Stimulated activated CD8-positive, alpha-beta memory T cell treated with anti-CD3 and anti-CD28 coated beads, Interleukin-4, amount 100 ng/mL, for 48 hours (primary cell): ENCODE measurements at places on chromosomes 7 and 10.

DNA sequence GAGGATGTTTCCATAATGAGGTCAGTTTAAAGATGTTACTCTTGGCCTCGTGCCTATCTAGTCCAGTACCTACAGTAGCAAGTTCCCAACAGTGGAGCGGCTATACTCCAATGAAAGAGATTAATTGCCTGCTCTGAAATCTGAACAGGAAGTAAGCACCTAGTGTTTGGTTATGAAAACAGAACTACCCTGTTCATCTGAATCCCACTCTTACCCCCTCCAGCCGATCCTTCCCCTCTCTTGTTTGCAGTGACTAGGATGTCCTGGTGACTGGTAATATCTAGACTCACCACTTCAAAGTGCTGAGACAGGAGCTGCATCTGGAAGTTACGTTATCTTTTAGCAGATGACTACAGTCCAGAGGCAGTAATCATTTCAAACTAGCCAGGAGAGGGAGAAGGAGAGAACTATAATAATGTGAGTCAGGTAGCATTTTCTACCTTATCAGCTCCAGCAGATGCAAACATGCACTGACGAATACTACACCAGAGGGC lies 666.7 kb upstream of the NRP1 start:
- DNase-seq = no peak

DNA sequence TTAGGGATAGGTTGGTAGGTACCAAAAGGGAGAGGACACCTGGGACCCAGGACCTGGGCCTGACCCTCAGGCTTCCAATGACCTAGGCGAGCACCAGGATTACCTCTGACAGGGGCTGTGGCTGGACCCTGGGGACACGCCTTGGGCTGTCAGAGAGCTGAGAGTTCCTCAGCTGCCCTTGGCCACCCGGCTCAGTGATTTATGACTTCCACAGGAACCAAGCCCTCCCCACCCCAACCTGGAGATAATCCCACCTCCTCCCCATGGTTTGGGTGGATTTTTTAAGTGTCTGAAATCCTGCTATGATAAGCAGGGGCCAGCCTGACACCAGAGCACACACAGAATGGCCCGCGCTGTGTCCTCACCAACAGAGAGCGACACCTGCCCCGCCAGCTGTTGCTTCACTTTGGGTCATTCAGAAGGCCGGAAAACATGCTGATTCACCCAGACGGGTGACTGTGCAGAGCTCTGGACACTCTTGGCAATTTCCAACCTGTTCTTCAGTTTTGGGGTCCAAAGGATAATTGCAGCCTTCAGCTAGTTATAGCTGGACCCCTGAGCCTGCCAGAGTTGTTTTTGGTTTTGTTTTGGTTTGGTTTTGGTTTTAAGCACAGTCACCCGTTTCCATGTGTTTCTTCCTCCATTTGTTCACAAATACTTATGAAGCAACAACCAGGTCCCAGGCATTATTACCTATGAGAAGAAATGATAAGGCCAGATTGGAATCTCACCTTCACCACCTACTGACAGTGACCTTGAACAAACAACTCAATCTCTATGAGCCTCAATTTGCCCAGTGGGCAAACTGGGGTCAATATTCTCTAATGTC lies 78.2 kb downstream of the RAB11FIP2 start:
- no peak for DNase-seq

DNA sequence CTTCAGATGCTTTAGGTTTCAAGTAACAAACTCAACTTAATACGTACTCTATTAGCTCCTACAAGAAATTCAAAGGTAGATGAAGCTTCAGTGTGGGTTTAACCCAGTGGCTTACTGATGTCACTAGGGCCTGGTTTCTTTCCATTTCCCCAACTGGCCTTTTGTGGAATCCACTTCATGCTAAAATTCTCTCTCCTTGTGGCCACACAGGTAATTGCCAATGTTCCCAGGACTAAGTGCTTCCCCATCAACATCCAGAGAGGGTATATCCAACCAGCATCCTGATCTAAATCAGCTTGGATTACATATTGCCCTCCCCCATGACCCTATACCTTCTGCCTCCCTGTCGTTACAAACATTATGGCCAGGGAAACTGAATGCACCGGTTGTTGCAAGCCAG lies 10.7 kb downstream of the FBXL13 start:
- DNase-seq = no peak

GRCh38 chr10:51083356-51083853 lies 9.1 kb downstream of the PRKG1 start:
- no peak for DNase-seq

GRCh38 chr10:49762566-49762877 lies 399 bp upstream of the OGDHL start:
- no peak for DNase-seq

GRCh38 chr10:422241-422640 lies 267.2 kb downstream of the DIP2C start:
- no peak for DNase-seq

DNA sequence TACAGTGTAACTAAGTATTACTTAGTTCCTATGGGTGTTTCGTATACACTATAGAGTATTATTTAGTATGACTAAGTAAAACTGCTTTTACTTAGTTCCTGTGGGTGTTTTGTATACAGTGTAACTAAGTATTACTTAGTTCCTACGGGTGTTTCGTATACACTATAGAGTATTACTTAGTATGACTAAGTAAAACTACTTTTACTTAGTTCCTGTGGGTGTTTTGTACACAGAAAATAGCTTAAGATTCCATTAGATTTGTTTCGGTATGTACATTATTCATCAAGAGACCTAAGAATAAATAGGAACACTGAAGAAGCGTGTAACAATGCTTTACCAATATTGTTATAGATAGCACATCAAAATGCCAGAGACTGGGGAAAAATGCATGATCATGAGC lies 25.0 kb downstream of the IGF2BP3 start:
- DNase-seq = no peak

- DNase-seq = no peak
Observed at GRCh38 chr7:20238754-20239324, 21.7 kb upstream of the MACC1 start.

GRCh38 chr7:83001362-83002040 lies 161.2 kb downstream of the PCLO start:
- no peak for DNase-seq

DNA sequence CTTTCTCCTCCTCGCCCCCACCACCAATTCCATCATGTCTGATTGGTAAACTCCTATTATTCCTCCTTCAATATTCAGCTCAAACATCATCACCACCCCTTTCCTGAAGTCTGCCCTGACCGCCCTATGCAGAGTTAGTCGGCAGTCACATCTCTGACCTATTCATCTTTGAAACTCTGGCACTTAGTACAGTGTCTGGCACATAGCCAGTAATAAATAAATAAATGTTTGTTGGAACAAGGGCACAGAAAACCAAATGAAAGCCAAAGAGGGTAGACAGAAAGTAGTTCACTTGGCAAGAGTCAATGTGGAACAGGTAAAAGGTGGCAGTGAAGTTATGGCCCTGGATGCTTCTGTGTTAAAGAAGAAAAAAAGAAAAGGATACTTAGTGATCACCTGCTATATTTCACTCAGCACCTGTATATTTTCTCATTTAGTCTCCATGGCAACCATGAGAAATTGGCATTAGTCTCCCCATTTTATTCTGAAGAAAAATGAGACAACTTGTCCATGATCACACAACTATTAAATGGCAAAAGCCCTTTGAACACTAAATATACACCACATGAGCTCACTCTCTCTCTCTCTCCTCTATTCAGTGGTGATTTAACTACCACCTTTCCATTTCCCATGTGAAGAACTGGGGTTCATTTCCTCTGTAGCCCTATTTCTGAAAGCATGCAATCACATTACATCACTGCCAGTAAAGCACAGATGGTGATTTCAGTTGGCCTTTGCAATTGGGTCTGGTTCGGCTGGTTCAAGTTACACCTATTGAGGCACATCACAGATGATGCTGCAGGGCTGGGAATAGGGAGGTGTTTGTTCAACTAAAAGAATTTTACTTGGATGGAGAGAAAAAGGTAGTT lies 25.3 kb downstream of the CHCHD3 start:
- DNase-seq = no peak

- DNase-seq = no peak
Observed at GRCh38 chr7:157032644-157033482, 22.4 kb upstream of the MNX1 start.

DNA sequence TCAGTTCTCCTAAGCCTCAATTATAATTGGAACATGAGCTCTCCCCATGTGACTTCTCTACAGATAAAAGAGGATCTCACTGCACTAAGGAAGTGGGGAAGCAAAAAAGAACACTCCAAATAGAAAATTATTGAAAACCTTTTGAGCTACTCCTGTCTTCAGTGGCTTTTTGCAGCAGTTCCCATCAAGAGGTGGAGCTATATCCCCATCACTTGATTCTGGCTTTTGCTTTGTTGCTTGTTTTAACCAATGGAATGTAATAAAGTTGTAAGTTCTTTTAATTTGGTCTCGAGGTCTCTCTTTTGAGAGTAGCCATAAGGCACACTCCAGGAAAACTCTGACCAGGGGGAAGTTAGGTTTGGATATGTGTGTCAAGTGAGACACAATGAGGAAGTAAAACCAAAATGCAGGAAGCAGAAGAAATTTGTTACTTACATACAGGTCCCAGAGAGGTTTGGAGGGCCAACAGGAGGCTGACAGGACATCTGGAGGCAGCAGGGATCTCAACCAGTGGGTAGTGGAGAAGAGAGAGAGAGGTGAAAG lies 569.4 kb downstream of the HTR7 start:
- no peak for DNase-seq

- no peak for DNase-seq
Observed at GRCh38 chr10:35503578-35503977, 101.6 kb upstream of the GJD4 start.

- no peak for DNase-seq
Observed at GRCh38 chr7:37781156-37781555, 67.2 kb upstream of the NME8 start.

DNA sequence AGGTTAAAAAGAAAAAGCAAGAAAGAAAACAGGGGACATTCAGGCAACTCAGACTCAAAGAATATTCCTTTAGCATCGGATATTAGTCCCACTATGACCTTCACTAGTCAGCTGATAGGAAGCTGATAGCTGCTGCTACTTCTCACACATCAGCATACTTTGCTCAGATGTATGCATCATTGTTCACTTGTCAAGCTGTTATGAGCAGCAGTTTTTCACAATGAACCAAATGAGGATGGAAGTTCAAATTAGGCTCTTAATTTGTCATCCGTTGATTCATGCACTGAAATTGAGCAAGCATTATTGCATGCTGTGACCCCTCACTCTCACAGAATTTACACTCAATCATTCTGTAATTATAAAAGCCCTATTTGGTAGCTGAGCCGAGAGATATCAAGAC lies 257.7 kb downstream of the SNX13 start:
- DNase-seq = no peak

DNA sequence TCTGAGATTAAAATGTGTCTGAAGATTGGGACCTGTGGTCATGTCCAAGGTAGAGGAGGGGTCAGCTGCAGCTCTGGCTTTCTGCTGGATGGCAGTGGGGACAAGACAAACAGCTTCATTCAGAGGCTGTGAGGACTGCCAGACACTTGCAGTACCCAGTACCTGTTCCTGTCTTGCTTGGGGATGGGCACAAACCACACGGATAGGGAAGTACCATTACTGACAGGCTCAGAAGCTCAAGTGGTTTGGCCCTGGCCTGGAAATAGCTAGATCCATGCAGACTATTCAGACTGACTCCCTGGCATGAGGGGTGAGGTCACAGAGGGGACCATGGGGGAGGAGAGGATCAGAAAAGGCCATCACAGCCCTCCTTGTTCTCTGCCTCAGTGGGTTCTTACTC lies 56.0 kb upstream of the COMTD1 start:
- no peak for DNase-seq

- no peak for DNase-seq
Observed at GRCh38 chr7:105107458-105107857, 93.5 kb downstream of the KMT2E start.

GRCh38 chr10:99292159-99292558 lies 37.0 kb upstream of the CNNM1 start:
- no peak for DNase-seq

- no peak for DNase-seq
Observed at GRCh38 chr10:75508239-75508813, 76.9 kb downstream of the LRMDA start.

DNA sequence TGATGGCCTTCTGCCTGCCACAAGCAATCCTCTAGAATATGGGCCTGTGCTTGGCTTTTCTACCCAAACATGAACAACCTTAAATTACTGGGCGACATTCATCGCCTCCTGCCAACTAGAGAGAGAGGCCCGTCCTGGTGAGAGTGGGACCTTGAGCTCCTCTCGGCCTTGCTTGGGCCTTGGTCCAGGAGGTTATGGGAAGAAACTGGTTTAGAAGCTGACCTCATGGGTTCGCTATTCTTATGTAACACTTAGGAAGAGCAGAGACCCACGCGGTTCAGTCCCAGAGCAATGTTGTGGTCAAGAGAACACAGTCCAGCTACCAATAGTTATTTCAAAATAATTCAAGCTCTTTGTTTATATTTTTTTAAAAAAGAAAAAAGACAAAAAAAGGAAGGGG lies 176.3 kb upstream of the ZNF32 start:
- no peak for DNase-seq

DNA sequence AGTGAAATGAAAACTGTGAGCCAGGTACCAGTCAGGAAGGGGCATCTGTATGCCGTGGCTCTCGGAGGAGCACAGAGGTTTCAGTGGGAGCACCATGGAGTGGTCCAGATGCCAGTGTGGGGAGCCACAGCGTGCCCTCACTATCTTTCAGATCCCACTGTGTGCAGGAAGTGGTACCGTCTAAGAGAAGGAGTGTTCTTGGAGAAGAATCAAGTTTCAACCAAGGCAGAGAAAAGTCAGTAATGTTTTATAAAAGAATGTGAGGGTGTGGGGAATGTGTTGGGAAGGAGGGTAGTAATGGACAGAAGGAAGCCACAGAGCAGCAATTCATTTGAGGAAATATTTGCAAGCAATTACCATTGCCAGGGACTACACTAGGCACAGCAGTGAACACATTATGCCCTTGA lies 35.6 kb downstream of the PRKAR2B start:
- no peak for DNase-seq

DNA sequence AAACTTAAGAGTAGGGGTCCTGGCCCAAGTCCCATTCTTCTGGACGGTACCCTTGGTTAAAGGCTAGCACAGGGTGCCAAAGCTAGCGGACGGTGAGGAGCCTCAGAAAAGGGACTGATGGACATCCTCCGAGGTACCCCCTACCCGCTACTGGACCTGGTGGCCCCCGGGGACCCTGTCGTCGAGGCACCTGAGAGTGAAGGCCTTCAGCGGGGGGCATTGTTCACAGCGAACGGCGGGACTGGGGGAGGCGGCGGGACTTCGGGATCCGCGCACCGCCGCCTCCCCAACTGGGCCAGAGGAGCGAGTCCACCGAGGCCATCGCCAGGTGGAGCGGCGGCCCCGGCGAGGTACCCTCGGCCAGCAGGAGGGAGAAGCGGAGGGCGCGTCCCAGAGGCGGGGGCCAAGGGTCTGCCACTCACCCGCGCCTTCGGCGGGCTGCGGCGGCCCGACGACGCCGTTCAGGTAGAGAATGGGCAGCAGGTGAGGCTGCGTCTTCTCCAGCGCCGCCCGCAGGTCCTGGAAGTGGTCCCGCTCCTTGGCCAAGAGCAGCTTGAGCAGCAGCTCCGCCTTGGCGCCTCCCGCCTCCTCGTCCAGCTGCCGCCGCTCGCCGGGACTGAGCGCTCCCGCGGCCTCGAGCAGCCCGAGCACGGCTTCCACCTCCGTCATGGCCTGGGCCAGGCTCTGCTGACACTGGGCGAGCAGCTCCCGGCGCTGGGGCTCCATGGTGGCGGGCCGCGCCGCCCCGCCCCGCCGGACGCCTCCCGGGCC lies 575 bp downstream of the DLG5 start:
- peak; percentile 48 for DNase-seq

- DNase-seq = no peak
Observed at GRCh38 chr7:18400275-18400674, 95.3 kb upstream of the HDAC9 start.

- no peak for DNase-seq
Observed at GRCh38 chr10:112362833-112363232, 11.1 kb upstream of the ACSL5 start.

GRCh38 chr10:21264271-21264670 lies 261.2 kb downstream of the SKIDA1 start:
- no peak for DNase-seq
